Activated CD4-positive, alpha-beta T cell treated with anti-CD3 and anti-CD28 coated beads, Interleukin-2, amount 50 U/mL, for 24 hours (primary cell): ENCODE measurements at places on chromosomes 4 and X.

DNA sequence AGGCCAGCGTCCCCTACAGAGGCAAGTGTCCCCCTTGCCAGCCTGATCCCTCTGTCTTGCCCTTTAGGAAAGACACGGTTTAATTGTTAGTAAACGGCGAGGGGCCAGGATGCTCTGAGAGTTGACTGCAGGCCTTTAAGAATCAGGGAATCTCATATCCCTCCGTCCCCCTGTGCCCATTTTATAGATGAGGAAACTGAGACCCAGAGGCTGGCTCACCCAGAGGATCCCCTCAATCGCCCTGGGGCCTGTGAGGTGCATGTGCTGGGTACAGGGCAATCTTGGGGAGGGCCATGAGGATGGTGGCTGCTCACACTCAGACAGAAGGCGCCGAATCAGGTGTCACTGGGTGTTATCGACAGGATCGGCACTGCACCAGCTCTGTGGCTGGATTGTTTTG is 575 bp downstream of the ZNF185 start:
- DNase-seq: no peak

DNA sequence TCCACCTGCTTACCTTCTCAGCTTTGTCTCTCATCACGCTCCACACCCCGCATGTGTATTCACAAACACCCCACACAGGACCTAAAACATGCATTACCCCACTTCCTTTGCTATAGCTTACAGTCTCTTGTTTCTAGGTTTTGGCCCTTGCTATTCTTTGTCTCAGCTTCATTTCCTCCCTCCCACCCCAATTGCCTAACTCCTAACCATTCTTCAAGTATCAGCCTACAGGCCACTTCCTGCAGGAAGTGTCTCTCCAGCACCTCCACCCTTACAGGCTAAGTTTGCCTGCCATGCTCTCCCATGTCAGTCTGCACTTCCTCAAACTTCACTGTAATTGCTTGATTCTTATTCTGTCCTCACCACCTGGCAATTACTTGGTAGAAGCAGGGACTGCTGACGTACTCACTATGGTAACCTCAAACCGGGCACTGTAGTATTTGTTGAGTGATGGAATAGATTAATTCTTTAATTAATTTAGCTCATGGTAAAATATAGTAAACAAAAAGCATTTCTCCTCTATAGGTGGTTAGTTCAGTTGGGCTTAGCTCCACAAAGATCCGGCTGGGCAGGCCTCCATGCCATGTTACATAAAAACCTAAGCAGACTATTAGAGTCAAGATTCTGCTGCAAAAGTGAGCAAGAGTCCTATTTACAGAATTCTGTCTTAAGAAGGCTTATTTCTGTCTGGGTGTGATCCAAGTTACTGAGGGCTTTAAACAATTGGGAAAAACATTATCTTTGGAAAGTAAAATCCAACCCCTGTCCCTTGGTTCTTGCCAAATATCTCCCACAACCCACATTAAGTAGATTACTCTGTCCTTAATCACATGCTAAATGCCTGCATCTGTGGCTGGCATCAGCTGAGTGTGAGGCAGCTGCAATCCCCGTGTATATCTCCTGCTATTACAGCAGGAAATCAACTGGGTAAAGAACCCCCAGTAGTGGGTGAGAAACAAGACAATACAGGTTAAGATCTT is 124.7 kb upstream of the CPEB2 start:
- no peak for DNase-seq

DNA sequence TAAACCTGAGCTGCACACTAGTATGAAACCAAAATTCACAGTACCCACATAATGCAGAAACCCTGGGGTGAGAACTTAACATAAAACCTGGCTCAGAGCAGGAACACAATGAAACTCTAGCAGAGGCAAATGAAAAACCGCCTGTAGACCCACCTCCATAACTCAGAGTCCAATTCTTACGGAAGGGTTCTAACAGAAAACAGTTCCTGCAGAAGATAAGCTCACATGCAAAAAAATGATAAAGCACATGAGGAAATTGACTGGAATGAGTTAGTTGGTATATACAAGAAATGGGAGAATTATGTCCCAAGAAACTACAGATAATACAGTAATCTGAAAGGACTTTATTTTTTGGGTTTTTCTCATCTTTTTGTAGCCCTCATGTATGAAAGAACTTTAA is 14.7 kb downstream of the RTL9 start:
- DNase-seq: no peak

DNA sequence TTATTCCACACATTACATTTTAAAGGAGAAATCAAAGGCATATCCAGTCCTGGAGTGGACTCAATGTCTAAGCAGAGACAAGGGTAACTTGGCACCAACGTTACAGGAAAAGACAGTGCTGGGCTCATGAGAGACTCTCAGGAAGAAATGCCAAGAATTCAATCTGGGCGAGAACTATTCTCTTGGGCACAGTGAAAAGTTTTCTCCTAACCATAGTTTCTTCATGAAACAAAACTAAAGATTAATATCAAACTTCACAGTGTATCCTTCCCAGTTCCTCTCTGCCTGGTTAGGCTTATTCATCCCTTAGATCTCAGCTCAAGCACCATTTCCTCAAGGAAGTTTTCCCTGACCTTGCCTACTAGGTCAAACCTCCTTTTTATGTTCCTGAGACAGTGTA is 109.4 kb upstream of the TLL1 start:
- DNase-seq: no peak

GRCh38 chr4:77031544-77031943 is 44.2 kb downstream of the CCNI start:
- DNase-seq: peak; percentile 31

- no peak for DNase-seq
These were observed 79.0 kb downstream of the PDGFRA start for GRCh38 chr4:54308110-54308509.

DNA sequence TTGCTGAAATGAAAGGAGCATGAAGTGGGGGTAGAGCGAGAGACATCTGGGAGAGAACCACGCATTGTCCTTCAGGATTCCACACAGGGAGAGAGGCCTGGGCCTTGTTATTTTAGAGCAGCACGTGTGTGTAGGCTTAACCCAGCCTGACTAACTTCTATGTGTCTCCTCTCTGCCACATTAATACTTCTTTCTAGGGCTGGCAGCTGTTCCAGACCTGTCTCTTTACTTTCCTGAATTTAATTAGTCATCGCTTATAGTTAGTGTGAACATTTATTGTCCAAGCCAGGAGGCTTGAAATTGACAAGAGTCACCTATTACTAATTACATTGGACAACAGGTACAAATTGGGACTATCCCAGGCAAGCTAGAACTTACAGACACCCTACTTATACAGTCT is 51.3 kb downstream of the SMAD1 start:
- DNase-seq: no peak

- peak; percentile 78 for DNase-seq
These were observed at the start of gene SRD5A3 for GRCh38 chr4:55345980-55346850. Gene SRD5A3 (plus strand): TSS chr4:55346242. CDS start chr4:55346337, 95 bp downstream.

DNA sequence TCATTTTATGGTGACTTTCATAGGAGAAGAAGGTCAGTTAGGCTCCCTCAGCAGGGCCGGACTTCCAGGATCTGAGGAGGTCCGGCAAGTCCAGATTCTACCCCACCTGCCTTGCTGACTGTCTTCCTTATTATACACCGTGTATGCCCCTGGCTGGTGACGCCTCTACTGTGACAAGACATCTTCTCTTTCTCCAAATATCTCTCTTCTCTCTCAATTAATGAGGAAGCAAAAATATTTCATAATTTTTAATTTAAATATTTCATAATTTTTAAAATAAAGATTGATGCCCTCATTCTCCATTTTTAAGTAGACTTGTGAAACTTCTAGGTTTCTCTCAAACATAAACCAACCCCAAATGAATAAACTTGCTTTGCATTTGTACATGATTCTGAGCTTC is 202.5 kb downstream of the NSUN7 start:
- DNase-seq: no peak
